Stimulated activated CD8-positive, alpha-beta memory T cell treated with anti-CD3 and anti-CD28 coated beads, Interleukin-2, amount 100 ng/mL, for 48 hours (primary cell): ENCODE measurements at places on chromosomes 12 and 14.

DNA sequence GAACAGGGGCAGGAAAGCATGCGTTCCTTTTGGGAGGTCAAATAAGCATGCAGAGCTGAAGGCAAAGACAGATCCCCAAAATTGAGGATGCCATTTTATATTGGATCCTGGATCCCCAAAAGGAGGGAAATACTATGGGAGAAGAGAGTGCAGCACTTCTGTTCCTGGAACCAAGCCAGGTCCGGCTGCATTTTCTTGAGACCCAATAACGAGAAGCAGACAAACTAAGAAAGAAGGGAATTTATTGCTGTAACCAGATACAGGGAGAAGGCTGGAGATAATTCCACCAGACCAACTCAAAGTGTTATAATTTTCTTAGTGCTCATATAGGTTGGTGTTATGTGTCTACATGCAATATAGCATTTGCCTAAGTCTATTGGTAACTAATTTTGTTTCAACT lies 60.8 kb downstream of the PDE6H start:
- DNase-seq, result no peak

DNA sequence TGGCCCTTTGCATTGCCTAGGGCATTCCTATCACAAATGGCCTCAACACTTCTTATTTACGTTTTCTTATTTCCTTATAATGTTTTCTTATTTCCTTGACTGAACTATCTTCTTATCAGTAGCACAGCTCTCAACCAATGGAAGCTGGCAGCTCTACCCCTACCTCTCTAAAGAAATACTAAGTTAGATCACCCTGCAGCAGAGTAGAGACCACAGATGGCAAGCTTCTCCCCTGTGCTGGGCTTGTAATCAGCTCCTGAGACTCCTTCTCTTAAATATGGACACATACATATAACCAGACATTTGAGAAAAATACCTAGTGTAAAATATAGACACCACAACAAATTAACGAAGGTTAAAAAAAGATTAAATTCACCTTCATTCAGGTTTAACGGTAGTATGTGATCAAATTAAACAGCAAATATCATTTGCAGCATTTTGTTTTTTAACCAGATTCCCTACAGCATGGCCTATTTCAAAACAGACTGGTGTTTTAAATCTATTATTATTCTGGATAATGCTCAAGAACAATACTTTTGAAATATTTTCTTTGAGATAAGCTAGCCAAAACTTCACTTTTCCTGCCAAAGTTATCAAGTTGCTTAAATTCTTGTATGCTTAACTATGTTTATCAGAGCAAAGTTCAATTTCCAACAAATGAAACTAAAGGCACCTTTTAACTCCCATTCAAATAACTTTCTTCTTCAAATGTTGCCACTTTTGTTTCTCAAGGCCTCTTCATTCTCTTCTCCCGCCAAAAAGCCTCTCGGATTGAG lies 54.3 kb downstream of the SLC41A2 start:
- DNase-seq, result no peak

GRCh38 chr12:45217846-45218245 lies 2.0 kb downstream of the ANO6 start:
- no peak for DNase-seq

- no peak for DNase-seq
Measured at GRCh38 chr12:114998118-114998749, 314.3 kb upstream of the TBX3 start.

- no peak for DNase-seq
Measured at GRCh38 chr12:71297930-71298329, 140.1 kb upstream of the TSPAN8 start.

DNA sequence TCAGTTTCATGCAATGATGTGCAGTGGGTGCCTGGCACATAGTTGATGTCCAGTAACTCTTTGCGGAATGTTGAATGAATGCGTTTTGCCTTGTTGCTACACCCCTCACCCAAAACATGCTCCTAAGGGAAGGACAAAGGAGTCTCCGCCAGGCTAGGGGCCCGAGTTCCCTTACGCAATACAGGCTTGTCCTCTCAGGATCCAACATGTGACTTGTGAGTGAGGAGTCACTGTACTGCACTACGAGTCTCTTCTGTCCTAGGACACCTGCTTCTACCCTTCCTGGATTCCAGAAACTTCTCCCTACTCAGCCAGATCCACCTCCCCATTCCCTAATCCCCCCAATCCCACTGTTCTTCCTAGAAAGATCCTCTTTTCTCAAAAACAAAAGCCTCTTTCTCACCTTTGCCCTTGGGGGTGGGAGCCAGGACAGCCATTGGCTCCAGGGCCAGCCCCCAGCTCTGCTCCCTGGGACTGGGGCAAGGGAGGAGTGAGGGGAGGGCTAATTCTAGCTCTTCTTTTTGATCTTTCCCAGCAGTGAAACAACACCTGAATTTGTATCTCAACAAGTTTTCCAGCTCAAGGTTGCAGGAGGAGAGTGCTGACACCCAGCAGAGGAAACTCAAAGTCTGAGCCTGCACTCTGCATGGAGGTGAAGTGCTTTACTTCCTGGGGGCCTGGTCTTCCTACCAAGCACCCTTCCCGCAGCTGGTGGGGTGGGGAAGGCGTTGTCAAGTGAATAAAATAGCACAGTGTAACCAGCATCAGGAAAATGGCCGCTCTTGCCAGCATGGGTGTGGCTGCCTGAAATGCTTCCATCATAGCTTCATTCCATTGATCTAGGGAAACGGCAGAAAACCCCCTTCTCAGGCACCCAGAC lies 3.4 kb upstream of the OTUB2 start:
- no peak for DNase-seq

- no peak for DNase-seq
Measured at GRCh38 chr12:770479-770878, 18.1 kb downstream of the WNK1 start.

- DNase-seq, result no peak
Measured at GRCh38 chr14:26026384-26026783, 571.4 kb downstream of the NOVA1 start.

DNA sequence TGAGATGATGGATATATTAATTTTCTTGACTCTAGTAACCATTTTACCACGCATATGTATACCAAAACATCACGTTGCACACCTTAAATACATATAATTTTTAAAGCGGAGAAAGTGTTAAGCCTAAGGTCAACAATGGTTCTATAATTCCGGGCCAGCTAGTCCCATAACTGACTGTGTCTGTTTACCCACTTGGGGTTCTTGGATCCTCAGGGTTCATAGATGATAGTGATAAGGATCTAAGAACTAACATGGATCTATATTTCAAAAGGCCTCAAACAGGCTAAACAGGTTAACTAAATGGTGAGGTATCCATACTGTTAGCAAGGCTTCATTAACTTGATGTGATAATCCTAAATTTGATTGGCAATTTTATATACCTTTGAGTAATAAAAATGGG lies 9.8 kb downstream of the SLC38A1 start:
- no peak for DNase-seq

- DNase-seq, result no peak
Measured at GRCh38 chr12:57272337-57273151, 21.6 kb upstream of the STAC3 start.

DNA sequence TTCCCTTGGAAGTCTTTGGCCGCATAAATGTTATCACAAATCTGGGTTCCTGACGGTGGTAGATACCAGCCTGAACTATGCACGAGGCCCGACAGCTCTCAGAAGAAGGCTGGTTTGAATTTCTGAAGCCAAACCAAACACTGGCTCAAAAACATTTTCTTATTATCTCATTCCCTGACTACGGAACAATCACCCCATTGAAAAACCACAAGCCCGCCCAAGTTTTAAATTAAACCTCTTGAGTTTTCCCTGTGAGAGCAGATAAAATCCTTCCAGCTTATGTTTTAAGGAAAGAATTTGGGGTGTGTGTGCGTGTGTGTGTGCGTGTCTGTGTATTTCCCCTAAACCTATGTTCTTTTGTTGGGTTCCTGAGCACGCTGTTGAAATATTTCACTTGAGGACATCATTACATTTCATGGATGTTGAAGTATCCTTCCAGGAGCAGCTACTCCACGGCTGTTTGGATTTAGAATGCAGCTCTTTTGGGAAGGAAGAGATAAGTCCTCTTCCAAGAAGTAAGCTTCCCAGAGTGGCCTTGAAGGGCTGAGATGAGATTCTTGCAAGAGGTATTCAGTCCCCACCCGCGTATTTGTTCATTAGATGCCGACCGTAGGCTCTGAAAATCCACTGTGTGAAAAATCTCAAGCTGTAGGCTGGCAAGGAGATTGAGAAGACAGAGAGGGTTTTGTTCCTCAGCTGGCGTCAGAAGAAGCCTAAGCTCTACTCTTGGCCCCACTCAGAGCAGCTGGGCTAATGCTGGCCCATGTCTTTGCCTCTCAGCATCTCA lies 131.0 kb upstream of the NCOR2 start:
- DNase-seq, result no peak

DNA sequence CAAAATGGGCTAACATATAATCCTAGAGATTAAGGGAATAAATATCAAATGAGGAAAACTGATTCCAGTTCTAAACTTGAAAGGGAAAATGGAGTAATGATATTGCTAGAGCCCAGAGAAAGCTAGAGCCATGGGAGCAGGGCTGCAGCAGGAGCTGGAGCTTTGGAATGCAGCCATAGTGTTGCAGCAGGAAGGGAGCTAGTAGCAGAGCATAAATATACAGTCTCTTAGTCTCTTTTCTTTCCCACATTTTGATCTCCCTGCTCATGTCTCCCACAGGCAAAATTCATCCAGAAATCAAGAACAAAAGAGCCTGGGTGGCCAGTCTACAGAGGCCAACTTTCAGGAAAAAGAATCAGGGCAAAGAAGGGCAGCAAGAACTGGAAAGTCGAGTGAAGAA lies 253.7 kb downstream of the ATXN7L3B start:
- DNase-seq, result no peak

DNA sequence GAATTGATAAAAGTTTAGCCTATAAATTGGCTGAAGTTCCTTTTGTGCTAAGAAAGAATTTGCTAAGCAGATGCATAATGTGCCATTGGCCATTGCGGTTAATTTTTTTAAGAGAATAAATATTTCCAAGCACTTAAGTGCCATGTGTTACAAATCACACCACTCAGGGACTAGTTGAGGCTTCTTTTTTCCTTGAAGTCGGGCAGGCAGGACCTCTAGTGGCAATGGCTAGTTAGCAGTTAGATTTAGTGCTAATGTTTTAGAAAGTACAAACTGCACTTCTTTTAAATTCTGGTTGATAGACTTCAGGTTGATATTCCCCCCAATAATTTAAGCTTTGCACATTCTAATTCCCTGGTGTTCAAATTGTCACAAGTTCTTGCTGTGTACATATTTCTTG lies 294.3 kb downstream of the APAF1 start:
- DNase-seq, result no peak

DNA sequence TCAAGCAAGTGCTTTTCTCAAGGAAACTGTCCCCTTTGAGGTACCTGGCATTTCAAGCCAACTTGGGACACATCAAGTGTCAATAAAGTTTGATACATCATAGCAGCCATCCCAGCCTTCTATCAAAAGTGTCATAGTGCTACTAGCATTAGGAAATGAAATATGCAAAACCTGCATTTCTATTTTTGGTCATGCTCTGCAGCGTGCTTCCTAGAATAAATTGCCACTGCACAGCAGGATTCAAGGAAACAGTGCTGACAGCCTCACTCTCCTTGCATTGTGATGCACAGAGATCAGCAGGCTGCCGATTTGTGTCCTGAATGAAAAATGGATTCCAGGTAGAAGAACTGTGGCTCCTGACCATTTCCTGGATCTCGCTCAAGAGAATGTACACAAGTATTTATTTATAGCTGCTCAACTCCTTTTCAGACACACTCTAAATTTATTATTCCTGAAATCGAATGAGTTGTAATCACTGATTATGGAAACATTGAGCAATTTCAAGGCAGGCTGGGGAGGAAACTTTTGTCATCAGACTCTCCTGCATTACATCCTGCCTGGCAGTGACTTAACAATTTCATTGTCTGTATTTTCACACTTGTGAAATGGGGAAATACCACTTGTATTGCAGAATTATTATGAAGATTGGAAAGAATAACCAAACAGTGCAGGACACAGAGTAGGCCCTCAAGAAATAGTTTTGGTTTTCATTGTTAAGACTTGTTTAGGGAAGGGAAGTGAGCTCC lies 120.9 kb downstream of the SLC38A6 start:
- no peak for DNase-seq

- no peak for DNase-seq
Measured at GRCh38 chr12:30769802-30770201, 15.1 kb upstream of the CAPRIN2 start.

- no peak for DNase-seq
Measured at GRCh38 chr14:70602254-70602653, 1.8 kb upstream of the MED6 start.

- DNase-seq, result no peak
Measured at GRCh38 chr12:77845831-77846230, 15.1 kb downstream of the NAV3 start.

GRCh38 chr14:99971941-99972747 lies 93.1 kb upstream of the EVL start:
- DNase-seq, result no peak

DNA sequence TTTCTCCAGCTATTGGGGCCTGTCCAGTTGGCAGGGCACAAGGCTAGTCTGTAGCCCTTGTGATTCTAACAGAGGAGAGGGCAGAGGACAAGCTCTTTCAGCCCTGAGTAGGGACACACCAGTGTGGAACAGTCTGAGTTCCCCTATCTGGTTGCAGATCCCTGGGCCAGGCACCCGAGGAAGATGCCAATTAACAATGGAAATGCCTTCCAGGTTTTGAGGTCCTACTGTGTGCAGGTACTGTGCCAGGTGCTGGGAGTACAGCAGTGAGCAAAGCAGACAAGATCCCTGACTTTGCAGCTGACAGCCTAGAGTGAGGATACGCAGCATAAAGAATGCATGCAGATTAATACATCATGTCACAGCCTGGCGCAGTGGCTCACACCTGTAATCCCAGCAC lies 17.1 kb downstream of the DTX1 start:
- no peak for DNase-seq

GRCh38 chr12:121132601-121133481 lies at the start of gene P2RX7:
Gene P2RX7, plus strand, starts transcription at chr12:121132876. Its CDS starts 95 bp downstream, at chr12:121132971.
- peak; percentile 17 for DNase-seq

GRCh38 chr14:66284346-66284745 lies 201.8 kb upstream of the CCDC196 start:
- no peak for DNase-seq

DNA sequence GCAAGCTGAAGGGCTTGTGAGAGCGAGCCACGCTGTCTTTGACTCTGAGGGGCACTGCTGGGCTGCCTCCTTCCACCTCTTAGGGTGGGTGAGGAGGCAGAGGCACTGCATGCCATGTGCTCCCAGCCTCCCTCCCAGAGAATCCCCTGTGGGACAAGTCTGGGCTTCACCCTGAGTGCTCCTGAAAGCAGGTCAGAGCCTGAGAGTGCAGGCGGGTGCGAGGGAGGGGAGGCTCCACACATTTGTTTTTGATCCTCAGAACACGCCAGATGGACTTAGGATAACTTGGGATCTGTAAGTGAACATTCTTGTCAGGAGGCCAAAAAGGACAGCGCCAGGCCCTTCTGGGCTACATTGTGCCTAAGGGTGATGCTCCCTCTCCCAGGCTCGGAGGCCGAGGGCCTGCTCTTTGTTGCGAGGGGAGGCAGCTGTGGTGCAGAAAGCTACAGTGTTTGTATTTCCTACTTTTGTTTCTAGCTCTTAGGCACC lies 155.4 kb downstream of the TMX1 start:
- DNase-seq, result no peak

GRCh38 chr14:101035466-101036225 lies 132.1 kb upstream of the RTL1 start:
- DNase-seq, result no peak
